ENCODE measurements at places on chromosomes 7 and 10.
A peak's percentile ranks its signal among the peaks of the same experiment; 100 is the strongest.

DNA sequence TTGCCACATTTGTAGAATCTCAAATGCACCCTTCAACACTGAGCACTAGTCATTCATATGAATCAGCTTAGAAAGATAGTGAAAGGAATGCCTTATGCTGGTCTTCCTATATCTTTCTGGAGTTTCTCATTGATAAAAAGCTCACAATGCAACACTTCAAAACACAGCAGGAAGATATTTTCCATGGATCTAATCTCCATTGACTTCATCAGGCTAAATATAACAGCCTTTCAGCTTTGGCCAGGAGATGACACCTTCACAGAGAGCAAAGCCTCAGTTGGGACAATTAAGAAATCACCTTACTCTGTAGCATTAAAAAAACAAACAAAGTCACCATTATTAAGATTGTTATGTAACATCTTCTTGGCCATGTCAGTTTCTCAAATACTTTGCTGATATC is 6.7 kb downstream of the NRP1 start:
- DNase-seq, result no peak

- DNase-seq, result no peak
Observed at GRCh38 chr7:28762651-28763050, 195.5 kb downstream of the TRIL start.

GRCh38 chr10:116132780-116133399 is 140.1 kb downstream of the GFRA1 start:
- no peak for DNase-seq

DNA sequence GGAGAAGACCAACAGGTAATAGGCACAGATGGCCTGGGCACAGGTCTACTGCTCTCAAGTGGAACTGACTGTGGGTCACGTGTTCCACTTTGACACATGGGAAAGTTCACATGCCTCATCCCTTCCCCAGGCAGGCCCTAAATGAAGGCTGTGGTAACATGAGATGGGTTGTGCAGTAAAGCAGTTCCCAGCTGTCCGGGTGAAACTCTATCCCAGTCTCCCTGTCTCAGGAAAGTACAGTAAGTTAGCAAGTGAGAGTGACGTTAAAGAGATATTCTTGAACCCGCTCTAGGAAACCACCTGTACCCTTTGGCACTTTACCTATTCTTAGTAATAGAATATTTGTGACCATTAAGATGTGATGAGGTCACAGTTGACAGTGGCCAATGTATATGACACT is 343.7 kb upstream of the AOAH start:
- DNase-seq, result peak; percentile 49

GRCh38 chr10:29734962-29735627 is 100.3 kb upstream of the SVIL start:
- peak; percentile 74 for DNase-seq

DNA sequence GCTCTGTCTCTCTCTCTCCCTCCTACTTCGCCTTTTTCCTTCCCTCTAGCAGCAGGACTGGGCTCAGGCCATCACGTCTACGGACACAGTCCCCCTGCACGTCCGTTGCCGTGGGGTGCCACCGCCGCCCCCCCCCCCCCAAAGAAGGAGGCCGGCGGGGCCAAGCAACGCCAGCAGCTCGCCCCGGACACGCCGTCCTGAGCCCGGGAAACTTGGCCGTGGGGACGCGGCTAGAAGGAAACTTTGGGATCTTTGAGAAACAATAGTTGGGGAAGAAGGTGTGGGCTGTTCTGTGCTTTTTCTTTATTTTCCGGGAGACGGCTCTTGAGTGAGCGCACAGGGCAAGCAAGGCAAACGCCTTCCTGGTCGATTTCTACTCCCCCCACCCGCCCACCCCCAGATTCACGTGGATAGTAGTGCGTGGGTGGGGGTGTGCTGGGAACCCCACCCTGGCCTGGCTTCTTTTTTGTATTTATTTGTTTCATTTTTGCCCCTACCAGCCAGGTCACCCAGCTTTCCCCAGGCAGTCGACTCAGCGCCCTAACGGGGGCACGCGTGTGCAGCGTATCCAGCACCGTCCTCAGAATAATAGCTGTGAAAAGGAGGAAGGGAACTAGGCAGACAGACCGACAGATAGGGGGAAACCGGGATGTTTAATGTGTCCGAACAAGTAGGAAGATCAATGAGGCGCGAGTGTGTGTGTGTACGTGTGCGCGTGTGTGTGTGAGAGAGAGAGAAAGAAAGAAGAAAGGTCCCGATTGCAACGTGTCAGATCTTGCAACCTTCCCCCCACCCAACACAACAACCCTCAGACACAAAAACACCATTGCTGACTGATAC is 1.4 kb downstream of the MXI1 start:
- DNase-seq, result peak; percentile 28
